ENCODE measurements at places on chromosomes 1 and 21.

- DNase-seq, result no peak
These were observed 49.6 kb downstream of the CD58 start for GRCh38 chr1:116521186-116521585.

DNA sequence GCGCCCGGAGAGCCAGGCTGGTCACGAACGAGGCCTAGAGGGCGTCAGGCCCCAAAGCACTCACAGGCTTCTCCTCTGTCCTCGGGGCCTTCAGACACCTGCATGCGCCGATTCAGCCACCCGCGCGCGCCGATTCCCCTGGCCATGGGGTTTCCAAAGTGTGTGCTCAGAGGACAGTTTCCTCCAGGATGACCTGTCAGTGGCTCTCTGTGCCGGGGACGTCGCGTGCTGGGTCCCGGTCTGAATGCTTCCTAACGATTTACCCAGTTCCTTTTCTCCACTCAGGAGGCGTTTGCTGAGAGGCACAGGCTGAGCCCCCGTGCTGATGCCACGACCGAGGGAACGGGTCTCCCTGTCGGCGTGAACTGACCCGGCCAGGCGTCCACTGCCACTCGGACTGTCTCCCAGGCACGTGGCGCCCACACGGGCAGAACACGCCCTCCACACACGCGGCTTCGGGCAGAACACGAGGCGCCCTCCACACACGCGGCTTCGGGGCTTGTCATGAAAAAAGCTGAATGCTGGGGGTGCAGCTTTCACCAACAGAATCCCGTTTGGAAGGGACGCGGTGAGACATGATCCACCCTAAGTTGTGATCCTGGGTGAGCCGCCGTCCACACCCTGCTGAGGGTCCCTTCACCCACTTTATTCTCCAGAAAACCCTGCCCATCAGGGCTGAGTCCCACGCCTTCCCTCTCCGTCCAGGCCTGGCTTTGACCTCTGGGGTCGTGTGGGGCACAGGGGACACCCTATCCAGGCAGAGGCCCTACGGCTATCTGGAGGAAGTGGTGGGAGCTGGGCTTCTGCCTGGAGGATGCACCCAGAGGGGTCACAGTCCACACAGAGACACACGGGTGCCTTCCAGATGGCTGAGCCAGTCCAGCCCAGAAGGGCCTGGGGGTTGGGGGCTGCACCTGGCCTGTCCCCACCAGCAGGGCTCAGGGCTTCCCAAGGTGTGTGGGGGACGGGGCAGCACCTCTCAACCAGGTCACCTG, 56.1 kb downstream of the COL6A1 start:
- DNase-seq, result no peak

DNA sequence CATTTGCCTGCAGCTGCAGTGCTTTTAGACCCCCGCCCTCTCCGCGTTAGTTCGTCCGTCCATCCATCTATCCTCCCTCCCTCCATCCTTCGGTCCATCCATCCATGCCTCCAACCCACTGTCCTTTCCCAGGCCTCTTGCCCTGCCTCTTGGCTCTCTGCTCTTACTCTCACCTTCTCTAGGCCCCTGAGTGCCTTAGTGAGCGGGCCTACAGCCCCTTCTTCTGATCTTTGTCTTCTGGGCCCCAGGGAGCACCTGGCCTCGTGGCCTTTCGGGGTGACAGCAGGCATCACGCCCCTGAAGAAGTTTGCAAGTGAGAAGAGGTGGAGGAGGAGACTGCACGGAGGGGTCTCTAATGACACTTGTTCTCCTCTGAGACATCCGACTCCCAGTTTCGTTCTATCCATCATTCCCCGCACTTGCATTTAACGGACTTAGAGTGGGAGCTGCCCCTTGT, 842 bp downstream of the ATXN7L2 start:
- DNase-seq, result no peak

DNA sequence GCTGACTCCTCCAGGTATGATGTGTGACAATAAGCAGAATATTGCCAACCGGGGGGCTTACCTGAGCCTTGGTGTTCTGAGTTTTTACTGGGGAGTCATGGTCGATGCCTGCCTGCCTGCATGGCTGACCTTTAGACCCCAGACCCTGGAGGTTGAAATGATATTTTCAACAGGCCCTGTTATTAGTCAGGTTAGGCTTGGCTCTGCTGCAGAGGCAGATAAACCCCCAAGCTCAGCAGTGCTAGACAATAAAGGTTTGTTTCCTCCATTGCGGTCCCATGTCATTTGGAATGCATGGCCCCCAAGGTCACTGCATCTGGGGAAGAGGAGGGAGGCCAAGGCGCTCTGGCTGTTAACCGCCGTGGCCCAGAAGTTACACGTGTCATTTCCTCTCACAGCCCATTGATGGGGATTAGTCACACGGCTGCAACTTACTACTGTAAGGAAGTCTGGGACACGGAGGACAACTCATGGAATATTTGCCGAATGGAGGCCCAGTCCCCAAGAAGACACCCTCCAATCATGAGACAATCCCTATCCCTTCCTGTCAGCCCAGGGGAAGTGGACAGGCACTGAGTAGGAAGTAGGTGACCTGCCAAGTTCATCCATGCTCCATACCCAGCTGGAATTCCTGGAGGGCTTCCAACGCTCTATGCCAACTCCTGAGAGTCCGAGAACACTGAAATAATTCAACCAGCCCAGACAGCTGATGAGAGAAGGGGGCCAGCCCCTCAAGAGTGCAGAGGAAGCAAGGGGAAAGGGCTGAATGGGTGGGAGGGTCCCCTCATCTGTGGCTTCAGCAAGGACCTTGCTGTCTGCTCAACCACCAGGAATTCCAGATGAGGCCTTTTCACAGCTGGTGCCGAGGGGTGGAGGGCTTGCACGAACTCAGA, 97.3 kb downstream of the TAS1R2 start:
- DNase-seq, result no peak

DNA sequence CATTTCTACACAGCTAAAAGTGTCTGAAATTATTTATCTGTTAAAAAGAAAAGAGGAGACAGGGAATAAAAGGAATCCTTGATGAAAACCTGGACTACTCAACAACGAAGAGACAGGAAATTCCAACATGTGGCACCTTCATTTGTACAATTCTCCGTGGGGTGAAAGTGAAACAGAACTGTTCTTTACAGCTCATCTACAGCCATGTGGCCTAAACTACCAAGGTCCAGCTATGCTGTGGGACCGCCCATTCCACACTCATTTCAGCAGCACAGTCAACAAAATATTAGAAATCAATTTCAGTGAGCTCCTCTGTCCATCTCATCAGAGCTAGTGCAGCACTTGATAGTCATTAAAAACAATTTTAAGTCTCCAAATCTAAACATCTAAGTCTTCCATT, 44.0 kb downstream of the UBR4 start:
- no peak for DNase-seq

DNA sequence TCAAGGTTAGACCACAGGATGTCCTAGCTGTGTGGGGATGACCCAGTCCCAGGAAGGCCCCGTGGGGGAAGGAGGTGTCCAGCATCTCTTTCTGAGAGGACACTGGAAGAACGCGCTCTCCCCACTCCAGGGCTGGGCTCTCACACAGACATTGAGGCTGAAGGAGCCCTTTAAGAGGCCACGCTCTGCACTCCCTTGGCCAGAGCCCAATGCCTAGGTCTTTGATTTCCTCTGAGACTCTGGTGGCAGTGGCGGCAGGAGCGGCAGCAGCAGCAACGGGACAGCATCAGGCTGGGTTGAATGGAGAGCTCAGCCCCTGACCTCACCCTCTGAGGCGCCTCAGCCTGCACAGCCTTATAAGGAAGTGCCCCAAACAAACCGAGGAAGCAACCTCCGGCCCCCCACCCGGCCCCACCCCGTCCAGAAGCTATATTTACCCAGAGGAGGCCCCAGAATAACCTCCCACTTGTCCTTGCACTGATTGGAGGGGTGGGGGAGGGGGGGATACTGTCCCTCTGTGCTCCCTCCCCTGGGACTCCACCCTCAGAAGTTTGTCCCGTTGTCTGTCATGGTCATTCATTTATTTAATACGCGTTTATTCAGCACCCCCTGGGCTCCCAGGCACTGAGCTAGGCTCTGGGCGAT, 12.3 kb downstream of the NES start:
- no peak for DNase-seq

DNA sequence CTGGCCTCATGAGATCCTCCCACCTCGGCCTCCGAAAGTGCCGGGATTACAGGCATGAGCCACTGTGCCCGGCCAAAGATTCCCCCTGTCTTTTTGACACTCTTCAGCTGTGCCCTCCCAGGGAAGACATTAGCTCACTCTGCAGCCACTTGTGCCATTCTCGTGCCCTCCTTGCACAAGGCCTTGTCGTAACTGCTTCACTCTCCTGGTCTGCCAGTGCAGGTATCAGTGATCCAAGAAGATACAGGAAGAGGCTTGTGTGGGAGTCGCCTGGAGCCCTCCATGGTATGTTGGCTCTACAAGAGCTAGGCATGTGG, 22.0 kb upstream of the WDR26 start:
- no peak for DNase-seq

DNA sequence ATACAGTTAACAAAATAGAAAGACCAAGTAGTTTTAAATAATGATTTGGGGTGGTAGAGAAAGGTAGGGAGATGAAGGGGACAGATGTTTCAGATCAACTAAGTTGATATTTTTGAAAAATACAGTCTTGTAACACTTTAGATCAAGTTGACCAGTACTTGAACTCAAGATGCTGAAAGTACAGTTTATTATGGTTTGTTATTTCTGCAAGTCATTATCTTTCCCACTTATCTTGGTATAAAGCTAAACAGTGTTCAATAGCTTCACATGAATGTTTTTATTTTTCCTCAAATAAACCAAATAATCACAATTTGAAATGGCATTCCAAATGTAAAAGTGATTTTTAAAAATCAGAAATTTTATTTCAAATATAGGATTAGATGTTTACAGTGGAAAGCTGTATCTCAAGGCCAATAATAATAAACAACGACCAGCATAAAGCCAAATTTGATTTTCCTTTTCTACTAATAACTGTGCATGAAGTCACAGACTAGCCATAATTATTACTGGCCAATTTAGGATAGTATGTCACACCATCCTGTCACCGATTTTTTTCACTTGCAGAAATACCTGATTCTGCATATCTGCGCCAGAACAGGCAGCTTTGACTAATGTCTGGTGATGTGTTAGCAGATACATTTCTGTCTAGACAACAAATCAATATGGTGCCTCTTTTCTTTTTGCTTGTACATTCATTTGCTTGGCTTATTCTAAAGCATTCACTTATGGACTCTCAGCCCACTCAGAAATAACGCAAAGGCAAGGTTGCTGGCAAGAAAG, 320.2 kb downstream of the TM2D1 start:
- DNase-seq, result no peak

GRCh38 chr1:218686258-218686657, 341.1 kb downstream of the TGFB2 start:
- DNase-seq, result no peak

Data from GOT3 (cell line).